Psoas muscle (tissue), 8 donors: ENCODE measurements at places on chromosomes 2 and 18. TPM values are rescaled to one million over a fixed set of nuclear protein-coding genes. Genes with fewer than 3 reads are reported as not detected.

- no peak for DNase-seq
Observed at GRCh38 chr18:58668211-58668610, 3.1 kb upstream of the MALT1 start.

DNA sequence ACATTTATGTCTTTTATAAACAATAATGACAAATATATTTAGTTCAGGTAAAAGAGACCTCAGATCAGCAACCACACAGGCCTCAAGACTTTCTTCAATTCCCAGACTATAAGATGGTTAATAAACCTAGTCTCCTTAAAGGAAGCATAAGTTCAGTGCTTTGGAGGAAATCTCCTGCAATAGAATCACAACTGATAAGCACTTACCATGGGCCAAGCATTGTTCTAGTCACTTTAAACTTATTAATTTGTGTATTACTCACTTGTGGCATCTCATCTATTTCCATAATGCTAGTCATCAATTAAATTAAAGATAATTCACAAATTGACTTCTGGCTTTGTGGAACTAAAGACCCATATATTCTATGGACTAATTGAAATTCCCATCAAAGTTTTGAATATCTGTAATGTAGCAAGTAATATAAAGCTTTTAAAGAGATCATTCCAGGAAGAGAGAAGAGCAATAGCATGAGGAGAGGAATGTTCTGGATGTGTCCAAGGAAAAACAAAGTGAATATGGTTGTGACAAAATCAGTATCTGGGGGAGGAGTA is 42.2 kb downstream of the COL3A1 start:
- no peak for DNase-seq

DNA sequence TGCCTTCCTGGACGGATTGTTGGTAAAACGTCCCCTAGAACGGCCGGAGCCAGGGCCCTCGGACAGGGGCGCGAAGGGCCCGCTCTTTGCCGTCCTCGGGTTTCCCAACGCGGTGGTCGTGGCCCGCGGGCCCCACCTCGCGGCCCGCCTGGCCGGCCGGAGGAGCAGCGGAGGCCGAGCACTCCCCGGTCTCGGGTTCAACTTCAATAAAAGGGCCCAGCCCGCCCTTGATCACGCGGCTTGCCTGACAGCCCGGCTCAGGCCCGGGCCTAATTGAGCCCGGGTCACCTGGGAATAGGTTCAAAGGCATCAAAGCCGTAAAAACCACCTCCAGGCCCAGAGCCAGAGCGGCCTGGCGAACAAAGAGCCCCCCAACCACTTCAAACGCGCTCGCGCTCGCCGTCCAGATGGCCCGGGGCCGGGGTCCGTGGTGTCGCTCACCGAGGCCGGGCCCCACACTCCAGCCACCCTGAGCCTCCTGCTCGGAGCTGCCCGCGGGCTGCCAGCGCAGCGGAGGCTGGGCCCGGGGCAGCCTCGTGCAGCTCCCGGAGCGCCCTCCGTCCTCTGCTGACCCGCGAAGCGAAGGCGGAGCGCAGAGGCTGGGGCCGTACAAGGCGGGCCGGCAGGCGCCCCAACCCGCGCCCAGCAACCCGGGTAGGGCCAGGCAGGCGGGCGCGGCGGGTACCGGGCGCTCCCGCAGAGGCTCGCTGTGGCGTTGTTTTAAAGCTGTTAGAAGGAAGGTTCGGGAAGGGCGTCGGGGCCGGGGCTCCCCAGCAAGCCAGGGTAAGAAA is 1.1 kb upstream of the TWIST2 start:
- DNase-seq: peak; percentile 26

DNA sequence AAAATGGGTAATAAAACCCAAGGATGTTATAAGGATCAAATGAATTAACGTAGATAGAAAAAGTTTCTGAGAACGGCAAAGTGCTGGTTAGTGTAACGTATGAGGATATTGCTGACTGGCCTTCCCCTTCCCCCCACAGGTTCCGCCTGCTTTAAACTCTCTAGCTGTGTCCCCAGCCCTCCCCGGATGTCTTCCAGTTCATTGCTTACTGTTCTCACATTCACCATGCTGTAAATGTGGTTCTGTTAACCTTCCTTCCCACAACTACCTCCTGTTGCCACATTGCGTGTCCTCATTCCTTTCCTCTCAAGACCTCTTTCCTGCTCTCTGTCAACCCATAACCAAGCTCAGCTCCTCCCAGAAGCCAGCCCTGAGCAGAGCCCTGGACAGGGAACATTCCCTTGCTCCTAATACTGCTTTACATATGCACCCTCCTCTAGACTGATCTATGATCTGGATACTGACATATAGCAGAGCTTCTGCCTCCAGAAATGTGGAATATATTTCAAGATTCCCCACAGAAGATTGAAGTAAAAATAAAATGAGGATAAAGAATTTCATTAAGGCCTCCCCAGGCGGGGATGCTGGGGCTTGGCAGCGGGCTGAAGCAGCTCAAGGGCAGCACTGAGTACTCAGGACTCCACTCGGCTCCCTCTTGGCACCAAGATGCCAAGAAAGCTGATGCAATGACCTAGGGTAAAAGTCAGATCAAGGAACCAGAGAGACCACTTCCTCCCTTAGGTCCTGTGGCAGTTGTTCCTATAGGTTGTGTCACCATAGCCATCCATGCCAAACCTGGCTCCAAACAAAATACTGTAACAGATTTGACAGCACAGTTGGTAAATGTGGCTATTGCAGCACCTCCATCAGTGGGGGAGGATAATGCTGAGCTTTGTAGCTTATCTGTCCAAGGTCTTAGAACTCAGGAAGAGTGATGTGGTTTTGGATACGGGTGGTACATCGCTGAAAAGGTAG is 136.4 kb upstream of the PIK3C3 start:
- no peak for DNase-seq

DNA sequence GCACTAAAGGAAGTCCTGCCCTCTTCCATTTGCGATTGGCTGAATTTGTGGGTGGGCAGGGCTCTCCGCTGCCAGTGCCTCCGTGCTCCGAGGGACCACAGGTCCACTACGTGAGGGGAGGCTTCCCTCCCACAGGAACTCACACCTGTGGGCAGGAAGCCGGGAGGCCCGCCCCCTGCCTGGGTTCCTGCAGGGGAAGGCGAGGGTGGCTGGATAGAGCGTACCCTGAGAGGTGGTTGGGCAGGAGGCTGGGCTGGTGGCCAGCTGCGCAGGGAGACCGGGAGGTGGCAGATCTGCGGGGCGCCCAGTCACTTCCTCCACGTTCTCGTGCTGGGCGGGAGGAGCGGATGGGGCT is 47.0 kb upstream of the PTH2R start:
- no peak for DNase-seq

DNA sequence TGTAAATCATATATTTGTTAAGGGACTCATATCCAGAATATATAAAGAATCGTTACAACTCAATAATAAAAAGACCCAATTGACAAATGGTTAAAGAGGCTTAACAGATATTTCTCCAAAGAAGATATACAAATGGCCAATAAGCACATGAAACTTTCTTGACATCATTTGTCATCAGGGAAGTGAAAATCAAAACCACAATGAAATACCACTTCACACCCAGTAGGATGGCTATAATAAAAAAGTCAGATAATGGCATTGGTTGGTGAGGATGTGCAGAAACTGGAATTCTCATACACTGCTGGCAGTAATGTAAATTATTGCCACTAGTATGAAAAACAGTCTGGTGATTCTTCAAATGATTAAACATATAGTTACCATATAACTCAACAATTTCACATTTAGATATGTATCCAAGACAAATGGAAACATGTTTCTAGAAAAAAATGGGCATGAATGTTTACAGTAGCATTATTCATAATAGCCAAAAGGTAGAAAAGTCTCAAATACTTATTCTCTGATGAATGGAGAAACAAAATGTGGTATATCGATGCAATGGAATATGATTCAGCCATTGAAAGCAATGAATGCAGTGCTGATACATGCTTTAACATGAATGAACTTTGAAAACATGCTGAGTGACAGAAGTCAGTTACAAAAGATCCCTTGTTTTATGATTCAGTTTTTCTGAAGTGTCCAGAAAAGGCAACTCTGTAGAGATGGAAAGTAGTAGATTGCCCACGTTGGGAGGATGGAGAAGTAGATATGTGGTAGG is 304.6 kb upstream of the ZEB2 start:
- no peak for DNase-seq

DNA sequence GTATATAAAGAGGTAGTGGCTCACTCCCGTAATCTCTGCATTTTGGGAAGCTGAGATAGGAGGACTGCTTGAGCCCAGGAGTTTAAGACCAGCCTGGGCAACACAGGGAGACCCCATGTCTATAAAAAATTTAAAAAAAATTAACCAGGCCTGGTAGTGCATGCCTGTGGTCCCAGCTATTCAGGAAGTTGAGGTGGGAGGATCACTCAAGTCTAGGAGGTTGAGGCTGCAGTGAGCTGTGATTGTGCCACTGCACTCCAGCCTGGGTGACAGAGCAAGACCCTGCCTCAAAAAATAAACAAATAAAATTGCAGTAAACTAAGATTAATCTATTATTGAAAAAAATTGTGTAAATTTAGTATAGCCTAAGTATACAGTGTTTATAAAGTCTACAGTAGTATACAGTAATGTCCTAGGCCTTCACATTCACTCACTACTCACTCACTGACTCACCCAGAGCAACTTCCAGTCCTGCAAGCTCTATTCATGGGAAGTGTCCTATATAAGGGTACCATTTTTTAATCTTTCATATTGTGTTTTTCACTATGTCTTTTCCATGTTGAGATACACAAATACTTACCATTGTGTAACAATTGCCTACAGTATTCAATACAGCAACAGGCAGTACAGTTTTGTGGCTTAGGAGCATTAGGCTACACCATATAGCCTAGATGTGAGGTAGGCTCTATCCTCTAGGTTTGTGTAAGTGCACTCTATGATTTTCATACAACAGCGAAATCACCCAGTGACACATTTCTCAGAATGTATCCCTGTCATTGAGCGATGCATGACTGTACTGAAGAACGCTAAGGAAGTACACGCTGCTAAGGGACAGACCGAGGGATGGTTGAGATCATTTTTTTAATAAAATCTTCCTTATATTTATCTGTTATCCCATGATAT is 10.4 kb upstream of the MAP4K3 start:
- DNase-seq: no peak

DNA sequence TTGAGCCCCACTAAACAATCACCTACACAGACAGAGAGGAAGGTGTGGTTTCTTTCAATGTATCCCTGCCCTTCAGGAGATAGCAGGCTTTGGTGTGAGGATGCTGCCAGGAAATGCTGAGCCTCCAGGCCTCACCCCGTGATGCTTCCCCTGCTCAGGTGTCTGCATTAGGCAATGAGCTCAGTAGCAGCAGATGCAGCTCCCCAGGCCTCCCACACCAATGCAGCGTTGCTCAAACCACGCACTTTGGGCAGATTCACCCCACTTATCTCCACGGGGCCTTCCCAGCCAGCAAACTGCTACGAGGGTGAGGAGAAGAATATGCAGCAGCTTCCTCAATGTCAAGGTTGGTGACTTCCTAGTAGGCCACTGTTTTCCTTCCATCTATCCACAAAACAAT is 229.3 kb upstream of the PXDN start:
- DNase-seq: no peak

DNA sequence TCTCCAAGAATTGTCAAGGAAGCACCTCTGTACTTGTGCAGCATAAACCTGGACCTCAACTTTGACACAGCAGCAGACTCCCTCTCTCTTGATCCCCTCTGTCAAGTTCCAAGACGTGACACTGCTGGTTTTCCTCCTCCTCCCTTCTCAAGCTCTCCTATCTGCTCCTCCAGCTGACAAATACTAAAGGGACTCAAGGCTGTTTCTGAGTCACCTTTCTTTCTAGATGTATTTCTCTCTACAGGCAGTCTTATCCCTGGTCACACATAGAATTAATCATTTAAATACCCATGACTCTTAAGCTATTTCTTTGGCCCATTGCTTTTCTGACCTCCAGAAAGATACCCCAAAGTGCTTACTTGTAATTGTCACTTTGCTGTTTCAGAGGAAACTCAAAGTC is 53.5 kb downstream of the SEPTIN10 start:
- DNase-seq: no peak

GRCh38 chr18:79139206-79139605 is 70.0 kb downstream of the ATP9B start:
- DNase-seq: no peak

DNA sequence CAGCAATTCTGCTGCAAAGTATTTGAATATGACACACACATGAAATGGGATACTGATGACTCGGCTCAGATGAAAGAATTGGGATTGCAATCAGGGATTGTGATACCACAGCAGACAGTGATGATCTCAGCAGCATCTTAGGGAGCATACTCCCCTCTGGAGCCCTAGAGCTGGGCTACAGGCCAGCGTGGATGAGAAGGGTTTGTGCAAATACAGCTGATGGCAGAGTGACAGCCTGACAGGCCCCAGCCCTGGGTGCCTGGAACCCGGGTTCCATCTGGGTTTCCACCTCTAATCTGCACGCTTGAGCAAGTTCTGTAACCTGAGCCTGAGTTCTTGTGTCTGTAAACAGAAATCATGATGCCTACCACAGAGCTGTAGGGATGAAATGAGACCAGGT is 418.0 kb downstream of the LRATD1 start:
- no peak for DNase-seq

GRCh38 chr18:48939205-48940097 is 11.3 kb downstream of the SMAD7 start:
- DNase-seq: no peak

- DNase-seq: no peak
Observed at GRCh38 chr2:20585359-20585709, 65.6 kb downstream of the HS1BP3 start.

- DNase-seq: no peak
Observed at GRCh38 chr2:30694286-30695055, 112.8 kb downstream of the CAPN13 start.

DNA sequence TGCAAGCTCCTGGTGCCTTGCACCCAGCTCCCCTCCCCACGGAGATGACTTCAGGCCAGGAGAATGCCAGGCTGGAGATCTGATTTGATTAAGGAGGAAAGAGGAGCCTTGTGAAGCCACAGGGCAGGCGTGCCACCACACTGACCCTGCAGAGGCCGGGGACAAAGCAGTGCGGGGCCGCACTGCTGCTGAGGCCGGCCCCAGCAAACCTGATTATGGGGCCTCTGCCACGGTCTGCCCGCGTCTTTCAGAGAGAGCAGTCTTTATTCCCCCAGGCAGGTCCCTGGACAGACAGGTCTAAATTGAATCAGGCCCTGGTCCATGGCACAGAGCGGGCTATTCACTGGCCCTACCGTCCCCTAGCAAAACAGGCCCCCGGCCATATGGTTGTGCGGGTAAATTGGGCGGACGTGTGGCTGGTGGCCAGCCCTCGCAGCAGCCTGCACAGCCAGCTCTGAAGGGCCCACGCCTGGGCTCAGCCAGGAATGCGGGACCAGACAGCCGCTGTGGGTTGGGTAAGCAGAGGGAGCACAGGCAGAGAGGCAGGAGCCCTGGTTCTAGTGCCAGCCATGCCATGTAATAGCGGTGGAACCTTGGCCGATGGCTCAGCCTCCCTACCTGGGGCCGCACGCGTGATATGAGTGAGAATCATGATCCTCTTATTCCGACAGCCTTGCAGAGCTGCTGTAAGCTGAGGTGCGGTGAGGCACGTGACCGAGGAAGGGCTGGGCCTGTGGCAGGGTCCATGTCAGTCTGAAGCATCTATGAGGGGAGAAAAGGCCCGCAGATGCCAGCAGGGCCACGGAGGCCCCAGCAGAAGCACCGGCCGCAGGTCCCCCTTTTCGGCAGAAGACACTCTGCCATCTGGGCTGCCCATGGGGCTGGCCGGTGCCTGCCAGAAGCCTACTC is 97.3 kb upstream of the MYCN start:
- DNase-seq: no peak

Gene UGT1A8
- not detected for polyA plus RNA-seq

Gene CCDC68
- polyA plus RNA-seq: 1.9 TPM

Gene POLE4
- 106 TPM for polyA plus RNA-seq

Gene ZEB2
- 18.1 TPM for polyA plus RNA-seq

Gene KLHL41
- polyA plus RNA-seq: 2,979 TPM
